ENCODE measurements at places on chromosomes 1 and 21.
A peak's percentile ranks its signal among the peaks of the same experiment; 100 is the strongest.

GRCh38 chr1:17629460-17629859, 90.0 kb downstream of the ARHGEF10L start:
- DNase-seq, result no peak

GRCh38 chr1:94858276-94858675, 38.1 kb downstream of the SLC44A3 start:
- DNase-seq, result no peak

DNA sequence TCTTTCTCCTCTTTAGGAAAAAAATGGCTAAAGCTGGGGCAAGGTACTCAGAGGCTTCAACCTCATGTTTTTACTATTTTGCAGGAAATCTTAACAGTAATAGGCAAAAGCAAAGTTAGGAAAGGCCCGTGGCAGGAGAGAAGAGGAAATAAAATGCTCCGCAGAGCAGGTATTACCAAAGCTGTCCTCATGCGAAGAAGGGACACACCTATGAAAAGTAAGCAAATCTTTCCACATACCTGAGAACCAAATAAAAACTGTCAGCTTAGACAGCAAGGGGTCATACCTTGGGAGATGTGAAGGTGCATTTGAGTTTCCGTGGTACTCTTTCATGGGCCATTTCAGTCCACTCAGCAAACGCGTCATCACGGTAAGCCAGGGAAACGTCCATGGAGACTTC, 73.5 kb downstream of the WLS start:
- no peak for DNase-seq

- DNase-seq, result peak; percentile 47
These were observed 29.6 kb upstream of the RGS1 start for GRCh38 chr1:192545896-192546521.

- peak; percentile 60 for DNase-seq
These were observed 16.8 kb downstream of the ATP8B2 start for GRCh38 chr1:154342132-154342531.

DNA sequence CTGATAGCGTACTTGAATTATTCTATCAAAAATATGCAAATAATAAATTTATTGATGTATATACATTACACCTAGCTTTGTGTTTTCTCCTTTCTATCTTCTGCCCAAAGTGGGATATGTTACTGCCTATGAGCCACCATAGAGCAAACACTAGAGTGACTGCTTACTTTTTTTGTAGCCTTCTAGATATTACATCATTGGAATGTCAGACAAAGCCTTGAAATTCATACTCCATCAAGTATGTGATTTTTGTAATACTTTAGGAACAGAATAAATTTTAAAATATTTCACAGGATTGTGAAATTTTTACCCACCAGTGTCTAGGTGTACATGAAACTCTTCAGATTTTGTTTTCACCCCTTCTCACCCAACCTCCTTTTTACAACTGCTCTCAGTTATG, 787.6 kb downstream of the USP25 start:
- no peak for DNase-seq
